ENCODE measurements at places on chromosomes 6 and 20.

DNA sequence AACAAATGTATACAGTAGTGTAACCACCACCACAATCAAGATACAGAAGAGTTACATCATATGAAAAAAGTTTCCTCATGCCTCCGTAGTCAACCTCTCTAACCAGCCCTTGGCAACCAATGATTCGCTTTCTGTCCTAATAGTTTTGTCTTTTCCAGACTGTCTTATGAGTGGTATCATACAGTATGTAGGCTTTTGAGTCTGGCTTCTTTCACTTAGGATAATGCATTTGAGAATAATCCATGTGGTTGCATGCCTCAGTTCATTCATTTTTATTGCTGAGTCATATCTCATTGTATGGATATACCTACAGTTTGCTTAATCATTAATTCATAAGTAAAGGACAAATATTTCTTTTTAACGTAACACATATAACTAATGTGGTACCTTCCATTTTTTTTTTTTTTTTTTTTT is 86.4 kb upstream of the RIPOR2 start:
- DNase-seq = no peak

- no peak for DNase-seq
Observed at GRCh38 chr6:32045811-32046449, 7.7 kb downstream of the CYP21A2 start.

- DNase-seq = no peak
Observed at GRCh38 chr6:33895296-33895695, 91.5 kb upstream of the MLN start.

DNA sequence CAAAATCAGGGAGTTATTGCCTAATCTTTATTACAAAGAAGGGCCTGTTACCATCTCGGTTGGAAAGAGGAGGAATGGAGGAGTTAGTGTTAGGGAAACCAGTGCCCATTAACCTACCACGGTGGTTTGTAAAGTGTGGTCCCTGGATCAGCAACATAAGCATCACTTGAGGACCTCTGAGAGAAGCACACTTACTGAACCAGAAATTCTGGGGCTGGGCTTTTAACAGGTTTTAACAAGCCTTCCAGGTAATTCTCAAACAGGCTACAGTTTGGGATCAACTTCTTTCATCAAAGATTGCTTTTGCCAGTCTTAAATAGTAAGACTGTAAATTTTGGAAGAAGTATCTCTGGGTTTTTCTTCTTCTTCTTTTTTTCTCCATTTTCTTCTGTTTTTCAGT is 329.5 kb upstream of the JAG1 start:
- DNase-seq = no peak

GRCh38 chr20:1124421-1124820 is 6.0 kb downstream of the PSMF1 start:
- DNase-seq = no peak

GRCh38 chr6:38836585-38836984 is 121.5 kb downstream of the DNAH8 start:
- DNase-seq = no peak

GRCh38 chr20:7856756-7857155 is 83.5 kb downstream of the HAO1 start:
- no peak for DNase-seq

DNA sequence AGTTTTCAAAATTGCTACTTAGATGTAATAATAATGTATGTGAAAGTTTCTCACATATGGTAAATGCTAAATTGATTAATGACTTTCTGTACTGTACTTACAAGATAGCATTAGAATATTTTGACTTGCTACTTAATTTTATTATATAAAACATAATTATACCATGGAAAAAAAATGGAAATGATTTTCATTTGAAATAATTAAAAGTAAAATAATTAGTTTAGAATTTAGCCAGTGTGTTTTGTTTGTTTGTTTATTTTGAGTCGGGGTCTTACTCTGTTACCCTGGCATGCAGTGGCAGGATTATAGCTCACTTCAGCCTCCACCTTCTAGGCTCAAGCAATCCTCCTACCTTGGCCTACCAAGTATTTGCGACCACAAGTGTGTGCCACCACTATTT is 7.1 kb downstream of the STXBP5 start:
- no peak for DNase-seq

DNA sequence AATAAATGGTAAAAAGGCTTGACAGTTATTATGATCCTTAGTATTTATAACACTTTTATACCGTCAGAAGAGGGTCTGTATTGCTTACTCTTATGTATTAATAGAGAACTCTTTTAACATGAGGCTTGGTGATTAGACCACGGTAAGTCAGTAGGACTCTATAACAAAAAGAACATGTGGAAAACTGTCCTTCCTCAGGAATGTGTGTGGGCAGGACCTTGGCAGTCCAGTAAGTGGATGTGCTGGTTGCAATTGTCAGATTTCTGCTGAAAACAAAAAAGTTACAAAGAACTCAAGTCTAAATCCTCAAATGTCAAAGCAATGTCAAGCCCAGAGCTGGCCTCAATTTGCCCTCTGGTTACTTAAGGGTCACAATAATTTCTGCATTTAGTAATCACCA is 81.1 kb downstream of the PLCG1 start:
- DNase-seq = no peak

- no peak for DNase-seq
Observed at GRCh38 chr6:141199074-141199473, 933.7 kb upstream of the GJE1 start.

GRCh38 chr6:142648526-142648925 is 296.4 kb downstream of the HIVEP2 start:
- DNase-seq = no peak

DNA sequence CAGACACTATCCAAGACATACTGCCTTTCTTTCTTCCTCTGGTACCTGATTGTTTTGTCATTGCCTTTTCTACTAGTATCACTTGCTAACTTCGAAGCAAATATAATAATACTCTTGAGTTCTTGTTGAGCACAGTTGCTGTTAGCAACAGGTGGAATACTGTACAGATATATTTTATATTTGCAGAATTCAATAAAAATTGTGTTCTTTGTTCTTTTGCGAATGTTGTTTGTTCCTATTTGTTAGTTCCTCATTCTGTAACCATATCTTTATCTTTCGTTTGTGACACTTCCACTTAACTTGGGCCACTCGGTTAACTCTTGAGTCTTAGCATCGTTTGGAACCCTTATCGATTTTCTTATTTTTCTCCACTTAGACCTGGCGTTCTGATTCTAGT is 868 bp downstream of the CYB5R4 start:
- no peak for DNase-seq

DNA sequence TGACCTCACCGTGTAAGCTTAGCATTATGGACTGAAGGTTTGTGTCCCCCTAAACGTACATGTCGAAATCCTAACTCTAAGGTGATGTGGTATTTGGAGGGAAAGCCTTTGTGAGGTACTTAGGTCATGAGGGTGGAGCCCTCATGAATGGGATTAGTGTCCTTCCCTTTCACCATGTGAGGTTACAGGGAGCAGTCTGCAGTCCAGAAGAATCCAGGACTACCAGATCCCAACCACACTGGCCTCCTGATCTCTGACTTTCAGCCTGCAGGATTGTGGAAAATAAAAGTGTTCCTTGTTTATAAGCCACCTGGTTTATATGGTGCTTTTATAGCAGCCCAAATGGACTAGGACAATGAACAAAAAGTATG is 73.4 kb downstream of the ZBTB2 start:
- DNase-seq = no peak

DNA sequence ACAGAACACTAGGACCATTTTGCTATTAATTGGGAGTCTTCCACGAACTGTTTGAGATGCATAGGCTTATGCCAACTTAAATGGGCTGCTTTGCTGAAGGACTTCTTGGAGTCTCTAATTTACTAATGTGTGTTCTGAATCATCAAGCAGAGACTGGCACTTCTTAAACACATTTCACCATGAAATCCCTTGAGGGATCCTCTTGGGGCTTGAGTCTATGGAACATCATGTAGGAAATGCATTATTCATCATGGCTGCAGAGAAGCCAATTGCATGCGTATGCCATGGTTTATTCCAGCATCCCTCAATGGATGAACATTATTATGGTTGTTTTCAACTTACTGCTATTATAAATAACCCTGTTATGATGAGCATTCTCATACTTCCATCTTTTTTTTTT is 73.4 kb downstream of the FGD2 start:
- DNase-seq = no peak

- no peak for DNase-seq
Observed at GRCh38 chr20:45826381-45827019, 612 bp downstream of the TNNC2 start.

DNA sequence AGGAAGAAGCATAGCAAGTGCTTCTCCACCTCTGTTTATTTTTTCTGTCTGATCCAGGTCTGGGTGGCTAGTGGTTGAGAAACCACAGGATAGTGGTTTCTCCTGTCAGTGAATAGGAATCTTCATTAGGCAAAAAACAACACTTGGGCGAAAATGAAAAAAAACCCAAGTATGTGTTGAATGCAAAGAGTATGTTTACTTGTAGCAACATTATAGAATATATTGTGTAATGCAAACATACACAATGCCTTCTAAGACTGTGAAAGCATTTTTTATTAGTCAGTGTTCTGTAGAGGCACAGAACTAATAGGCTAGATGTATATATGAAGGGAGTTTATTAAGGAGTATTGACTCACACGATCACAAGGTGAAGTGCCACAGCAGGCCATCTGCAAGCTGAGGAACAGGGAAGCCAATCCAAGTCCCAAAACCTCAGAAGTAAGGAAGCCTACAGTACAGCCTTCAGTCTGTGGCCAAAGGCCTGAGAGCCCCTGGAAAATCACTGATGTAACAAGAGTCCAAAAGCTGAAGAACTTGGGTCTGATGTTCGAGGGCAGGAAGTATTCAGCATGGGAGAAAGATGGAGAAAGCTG is 111.1 kb downstream of the UST start:
- DNase-seq = no peak

- DNase-seq = no peak
Observed at GRCh38 chr20:16017656-16018055, 555.6 kb downstream of the KIF16B start.

DNA sequence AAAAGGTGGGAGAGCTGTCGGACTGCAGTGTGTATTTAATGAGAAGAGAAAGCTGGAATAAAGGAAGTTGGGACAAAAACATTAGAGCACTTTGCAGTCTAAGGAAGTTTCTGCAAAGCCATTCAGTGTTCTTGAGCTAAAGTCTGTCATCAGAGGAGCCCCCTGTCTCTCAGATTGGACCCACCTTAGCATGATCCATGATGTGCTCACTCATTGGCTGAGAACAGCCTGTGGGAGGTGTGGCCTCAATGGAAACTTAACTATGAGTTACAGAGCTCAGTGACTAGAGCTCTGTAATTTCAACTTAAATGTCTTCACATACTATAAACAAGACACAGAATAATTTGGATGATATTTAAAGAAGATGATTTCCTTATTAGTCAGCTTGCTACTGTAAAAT is 437.0 kb downstream of the BTBD3 start:
- DNase-seq = no peak

DNA sequence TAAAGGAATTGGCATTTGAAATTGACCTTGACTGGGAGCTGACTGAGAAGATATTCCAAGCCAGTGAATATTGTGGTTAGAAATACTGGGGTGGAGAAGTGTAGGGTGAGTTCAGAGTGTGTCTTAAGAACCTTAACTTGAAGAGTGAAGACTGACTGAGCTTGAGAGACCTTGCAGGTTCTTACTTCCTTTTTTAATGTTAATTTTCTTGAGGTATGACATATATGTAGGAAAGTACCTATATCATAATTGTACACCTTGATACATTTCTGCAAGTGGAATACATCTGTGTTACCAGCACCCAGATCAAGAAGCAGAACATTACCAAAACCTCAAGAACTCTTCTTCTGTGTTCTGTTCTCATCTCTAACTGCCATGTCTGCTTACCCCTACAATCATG is 11.0 kb downstream of the DHX35 start:
- no peak for DNase-seq

GRCh38 chr20:2606507-2607006 is 45.9 kb upstream of the NOP56 start:
- no peak for DNase-seq

All from stimulated activated CD4-positive, alpha-beta T cell treated with anti-CD3 and anti-CD28 coated beads, Interleukin-15, amount 100 ng/mL, for 1 hour (primary cell).